ENCODE measurements at places on chromosomes 1 and 21.

DNA sequence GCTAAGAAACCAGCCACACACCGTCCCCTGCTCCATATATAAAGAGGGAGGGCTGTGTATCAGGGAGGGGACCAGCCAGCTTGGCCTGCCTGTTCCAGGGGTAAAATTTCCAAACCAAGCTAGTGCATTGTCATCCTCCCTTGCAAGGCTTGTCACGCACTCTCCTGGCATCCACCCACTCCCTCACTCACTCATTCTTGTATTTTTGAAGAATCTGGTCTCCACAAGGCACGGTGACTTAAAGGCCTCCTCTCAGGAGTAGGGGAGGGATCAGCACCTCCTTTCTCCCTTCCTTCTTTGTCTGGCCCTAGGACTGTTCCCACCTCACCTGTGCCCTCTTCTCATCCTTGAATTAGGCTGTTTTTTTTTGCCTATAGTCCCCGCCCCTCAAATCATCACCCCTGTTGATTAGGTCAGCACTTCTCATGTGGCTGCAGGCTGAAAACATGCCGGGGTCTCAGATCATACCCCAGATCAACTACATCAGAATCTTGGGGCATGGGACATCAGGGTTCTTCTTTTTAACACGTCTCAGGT lies 5.0 kb downstream of the ABCA4 start:
- no peak for DNase-seq

DNA sequence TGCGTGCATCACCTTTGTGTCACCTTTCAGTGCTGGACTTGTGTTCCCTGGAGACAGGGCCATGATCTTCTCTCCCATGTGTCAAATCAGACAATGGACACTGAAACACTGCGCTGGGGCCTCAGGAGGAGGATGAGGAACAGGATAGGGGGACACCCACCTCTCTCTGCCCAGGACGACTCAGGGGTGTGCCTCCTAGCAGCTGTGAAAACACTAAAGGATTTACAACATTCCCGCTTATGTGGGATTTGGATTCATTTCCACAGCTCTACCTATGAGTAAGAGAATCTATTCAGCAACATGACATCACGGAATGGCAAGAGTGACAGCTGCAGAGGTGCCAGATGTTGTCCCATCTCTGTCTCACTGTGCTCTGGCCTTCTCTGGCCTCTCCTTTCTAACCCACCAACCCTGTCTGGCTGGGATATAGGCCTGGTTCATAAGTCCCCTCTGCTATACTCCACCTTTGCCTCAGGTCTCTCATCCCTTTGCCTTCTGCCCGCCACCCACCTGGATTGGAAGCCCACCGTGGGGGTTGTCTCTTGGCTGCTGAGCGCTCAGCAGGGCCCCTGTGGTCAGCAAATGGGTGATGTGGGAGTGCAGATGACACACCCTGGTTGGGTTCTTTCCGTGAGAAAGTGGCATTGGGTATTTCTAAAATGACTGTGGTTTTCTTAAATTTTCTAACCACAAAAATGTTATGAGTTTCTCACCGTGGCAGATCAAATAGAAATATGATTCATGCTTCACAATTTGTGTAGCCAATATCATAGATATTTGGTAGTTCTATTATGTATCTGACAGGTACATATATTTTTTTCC lies 47.1 kb upstream of the TLR5 start:
- DNase-seq: peak; percentile 4

GRCh38 chr1:1538989-1539309 lies 1.5 kb downstream of the TMEM240 start:
- no peak for DNase-seq

DNA sequence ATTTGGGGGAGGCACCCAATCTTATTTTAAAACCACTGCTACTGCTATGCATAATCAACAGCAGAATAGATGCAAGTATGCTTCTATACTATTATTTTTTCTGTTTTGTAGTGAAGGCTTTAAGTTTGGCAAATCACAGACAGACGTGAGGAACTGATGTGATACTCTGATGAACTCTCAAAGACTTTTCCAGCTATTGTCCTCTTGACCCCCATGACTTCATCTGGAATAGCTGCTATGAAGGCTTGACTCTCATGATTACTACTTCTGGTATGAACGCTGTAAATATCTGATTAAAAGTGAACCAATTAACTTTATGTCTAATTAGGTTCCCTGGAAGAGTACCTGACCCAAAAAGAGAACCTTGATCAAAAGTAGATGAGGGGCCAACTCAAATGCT lies 49.1 kb downstream of the EYA3 start:
- DNase-seq: no peak

DNA sequence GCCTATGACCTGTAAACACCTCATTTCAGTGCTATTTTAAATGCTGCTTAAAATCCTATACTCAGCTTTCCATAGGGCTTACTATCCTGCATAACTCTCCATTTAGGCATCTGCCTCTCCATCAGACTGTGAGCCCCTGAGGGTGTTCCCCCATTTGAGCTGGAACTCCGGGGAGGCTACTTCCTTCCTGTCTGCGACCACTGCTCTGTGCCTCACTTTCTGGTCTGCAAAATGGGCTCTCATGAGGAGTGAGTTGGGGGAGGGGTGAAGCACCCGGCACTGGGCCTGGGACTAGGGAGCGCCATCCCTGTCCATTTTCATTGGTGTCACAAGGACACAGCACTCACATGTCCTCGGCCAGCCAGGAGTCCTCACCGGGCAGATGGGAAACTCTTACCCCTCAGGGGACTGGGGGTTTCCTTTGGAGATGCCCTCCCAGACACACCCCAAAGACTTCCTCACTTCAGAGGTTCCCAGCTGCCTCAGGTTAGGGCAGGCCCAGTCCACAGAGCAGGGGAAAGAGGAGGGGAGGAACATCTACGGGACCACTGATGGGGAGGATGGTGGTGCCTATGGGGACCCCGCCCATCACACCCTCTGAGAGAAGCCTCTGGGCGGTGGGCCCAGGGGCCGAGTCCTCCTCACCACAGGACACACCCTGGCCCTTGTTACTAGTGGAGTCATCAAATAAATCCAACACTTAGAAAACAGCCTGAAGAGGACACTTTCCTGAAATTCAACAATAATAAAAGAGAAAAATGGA lies 134.9 kb downstream of the MATN1 start:
- no peak for DNase-seq

DNA sequence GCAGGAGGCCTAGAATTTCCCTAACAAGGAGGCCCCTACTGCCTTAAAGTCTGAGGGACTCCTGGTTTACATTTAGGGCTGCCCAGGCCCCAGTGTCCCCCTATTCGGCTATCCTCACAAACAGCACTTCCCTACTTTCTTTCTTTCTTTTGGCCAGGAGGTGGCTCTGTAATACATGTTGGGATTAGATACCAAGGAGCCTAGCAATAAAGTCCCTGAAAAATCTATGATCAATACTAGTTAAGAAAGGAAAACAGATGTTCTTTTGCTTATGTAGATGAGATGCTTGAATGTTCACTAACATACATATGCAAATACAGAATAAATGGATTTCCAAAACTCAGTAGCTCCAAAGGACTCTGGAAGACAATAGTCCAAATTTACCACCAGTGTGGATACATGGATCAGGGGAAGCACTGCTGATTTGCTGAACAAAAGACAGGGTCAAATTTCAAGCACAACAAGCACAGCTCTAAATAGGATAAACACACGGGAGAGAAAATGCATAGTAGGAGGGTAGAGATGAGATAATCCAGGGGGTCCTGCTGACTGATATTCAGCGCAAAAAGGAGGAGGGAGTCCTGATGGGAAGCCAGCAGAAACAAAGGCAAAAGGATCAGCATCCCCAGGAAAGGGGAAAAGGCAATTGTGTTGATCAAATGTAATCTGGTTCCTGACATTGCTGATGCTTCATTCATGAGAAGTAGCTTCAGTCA lies 240.0 kb downstream of the NUF2 start:
- DNase-seq: no peak

DNA sequence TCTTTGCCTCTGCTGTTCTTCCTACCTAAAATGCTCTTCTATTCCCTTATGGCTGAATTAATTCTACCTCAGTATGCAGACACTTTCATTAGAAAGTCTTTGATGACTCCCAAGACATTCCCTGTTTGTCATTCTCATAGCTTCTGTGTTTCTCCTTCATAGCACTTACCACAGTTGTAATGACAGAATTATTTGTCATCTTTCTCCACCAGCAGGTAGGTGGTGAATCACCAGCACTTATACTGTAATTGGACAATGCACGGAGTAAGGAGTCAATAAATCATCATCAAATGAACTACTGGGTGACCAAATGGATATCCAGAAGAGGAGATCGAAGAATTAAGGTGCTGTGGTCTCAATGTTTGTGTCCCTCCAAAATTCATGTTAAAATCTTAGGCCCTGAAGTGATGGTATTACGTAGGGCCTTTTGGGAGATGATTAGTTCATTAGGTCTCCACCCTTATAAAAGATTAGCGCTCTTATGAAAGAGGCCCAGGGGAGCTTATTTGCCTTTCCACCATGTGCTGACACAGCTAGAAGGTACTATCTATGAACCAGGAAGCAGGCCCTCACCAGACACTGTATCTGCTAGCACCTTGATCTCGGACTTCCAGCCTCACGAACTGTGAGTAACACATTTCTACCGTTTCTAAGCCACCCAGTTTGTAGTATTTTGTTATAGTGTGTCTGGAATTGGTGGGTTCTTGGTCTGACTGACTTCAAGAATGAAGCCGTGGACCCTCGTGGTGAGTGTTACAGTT lies 2.4 kb upstream of the CCT8 start:
- no peak for DNase-seq

- peak; percentile 60 for DNase-seq
Measured at GRCh38 chr1:154445040-154445472, 39.9 kb downstream of the IL6R start.

DNA sequence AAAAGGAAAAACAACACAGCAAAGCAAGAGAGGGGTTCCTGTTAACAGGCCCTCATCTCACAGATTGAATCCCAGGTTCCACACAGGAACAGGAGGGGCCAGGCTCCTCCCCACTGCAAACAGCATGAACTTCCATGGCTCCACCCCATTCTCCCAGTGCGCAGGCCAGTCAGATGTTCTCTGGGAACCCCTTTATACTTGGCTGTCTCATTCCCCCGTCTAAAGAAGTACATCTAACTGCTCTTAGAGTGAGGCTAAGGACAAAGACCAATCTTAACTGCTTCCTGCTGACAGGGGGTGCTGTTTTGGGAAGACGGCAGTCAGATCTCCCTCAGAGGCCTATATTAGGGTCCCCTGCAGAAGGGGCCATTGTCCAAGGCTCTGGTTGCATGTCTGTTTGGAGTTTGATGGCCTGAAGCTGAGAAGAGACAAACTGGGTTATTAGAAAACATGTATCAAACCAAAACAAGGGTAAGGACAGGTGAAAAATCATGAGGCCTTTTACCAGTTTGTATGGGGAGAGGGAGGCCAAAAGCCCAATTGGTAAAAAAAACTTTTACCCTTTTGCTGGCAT lies 10.5 kb upstream of the NASP start:
- DNase-seq: no peak

- no peak for DNase-seq
Measured at GRCh38 chr1:245026247-245026646, 128.5 kb upstream of the KIF26B start.

DNA sequence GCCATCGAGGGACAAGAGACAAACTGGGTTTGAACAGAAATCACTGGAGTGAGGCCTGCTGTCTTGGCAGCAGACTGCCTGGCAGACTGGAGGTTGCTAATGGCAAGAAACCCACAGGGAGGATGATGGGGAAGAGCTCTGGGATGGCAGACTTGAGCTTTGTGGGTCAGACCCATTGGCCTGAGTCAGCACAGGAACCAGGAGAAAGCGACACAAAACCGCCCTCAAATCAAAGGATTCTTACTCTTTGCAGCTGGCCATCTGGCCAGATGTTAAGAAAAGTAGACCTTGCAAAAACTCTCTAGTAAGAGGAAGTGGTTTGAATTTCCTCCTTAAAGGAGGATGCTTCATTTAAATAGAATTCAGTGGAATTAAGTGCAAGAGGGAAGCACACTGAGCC lies 195.2 kb upstream of the JUN start:
- no peak for DNase-seq

Measured in GM18507 (cell line).